ENCODE measurements at places on chromosomes 12 and 14.

- no peak for DNase-seq
Observed at GRCh38 chr12:60152756-60153155, 556.9 kb downstream of the SLC16A7 start.

DNA sequence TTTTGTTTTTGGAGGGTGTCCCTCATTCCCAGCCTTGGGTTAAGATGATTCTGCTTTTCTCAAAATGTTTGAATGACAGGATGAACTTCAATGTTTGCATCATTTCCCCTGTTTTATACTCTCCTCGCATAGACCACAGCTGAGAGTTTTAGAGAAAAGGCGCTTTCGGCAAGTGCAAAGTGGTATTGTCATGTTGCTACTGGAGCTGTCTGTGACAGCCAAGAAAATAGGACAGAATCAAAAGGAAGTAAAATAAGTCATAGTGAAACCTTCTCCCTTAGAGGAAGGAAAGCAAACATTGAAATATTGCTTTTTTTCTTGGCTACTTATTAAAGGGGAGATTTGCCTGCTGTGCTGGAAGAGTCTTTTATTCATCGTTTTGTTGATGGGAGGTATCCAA, 33.5 kb upstream of the ARHGAP5 start:
- no peak for DNase-seq

- no peak for DNase-seq
Observed at GRCh38 chr12:449203-449602, 10.5 kb upstream of the B4GALNT3 start.

- no peak for DNase-seq
Observed at GRCh38 chr12:49689237-49689636, 18.0 kb downstream of the FMNL3 start.

- DNase-seq, result no peak
Observed at GRCh38 chr14:89740241-89740640, 214.3 kb downstream of the EFCAB11 start.

DNA sequence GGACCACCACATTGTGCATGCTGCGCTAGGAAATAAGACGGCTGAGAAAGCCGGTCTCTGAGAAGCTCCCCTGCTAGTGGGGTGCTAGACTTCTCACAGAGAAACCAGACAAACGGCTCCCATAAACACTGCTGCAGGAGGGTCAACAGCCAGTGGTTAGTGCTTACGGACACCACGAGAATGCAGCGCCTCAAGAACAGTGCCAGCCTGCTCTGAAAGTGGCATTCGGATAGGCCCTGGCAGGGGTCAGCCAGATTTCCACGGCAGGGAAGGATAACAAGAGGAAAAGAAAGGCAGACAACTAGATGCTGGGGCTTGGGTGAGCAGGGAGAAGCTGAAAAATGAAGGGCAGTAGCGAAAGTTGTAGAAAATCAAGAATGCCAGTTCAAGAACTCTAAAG, 26.4 kb downstream of the PPTC7 start:
- DNase-seq, result no peak

DNA sequence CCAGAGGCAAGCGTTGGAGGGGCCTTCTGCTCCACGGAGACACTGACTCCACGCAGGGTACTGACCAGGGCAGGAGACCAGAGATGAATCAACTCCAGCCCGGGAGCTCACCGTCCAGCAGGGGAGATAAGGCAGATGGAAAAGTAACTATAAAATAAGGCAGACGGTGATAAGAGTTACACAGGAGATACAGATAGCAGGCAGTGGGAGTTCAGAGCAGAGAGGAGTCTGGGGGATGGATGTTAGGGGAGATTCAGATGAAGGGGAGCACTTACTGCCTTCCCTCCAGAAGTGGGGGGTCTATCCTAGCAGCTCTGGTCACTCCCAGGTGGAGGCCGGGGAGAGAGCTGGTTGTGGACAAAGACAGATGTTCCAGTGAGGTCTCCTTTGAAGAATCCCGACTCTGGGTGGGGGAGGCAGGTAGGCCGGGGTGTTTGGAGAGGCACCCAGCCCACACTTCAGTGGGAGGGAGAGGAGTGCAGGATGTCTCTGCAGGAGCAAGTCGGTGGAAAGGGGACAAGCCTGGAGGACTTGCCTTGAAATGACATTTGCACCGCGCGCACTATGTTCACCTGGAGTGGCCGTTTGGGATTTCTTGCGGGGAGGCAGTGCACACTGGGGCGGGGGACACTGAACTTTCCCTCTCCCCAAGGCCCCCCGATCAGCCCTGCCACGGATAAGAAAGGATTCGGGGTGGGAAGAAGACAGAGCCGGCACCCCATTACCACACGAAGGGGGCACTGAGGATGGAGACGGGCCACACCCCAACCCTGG, 1.2 kb downstream of the PITPNM2 start:
- no peak for DNase-seq

DNA sequence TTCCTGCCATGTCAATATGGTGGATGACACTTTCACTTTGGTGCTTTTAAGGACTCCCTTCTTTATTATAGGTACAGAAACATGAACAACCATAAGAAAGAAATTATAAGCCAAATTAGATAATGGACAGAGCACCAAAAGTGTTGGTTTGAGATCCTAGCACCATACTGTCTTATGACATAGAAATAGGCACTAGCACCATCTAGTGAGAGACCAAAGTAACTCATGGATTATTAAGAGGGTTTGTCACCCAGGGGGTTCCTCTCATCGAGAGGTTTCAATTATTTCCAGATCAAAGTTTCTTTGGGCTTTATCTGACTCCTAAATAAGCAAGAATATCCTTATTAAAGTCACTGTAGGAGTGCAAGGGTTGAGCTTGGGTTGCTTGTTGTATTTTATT, 153.0 kb upstream of the DIO2 start:
- peak; percentile 28 for DNase-seq

DNA sequence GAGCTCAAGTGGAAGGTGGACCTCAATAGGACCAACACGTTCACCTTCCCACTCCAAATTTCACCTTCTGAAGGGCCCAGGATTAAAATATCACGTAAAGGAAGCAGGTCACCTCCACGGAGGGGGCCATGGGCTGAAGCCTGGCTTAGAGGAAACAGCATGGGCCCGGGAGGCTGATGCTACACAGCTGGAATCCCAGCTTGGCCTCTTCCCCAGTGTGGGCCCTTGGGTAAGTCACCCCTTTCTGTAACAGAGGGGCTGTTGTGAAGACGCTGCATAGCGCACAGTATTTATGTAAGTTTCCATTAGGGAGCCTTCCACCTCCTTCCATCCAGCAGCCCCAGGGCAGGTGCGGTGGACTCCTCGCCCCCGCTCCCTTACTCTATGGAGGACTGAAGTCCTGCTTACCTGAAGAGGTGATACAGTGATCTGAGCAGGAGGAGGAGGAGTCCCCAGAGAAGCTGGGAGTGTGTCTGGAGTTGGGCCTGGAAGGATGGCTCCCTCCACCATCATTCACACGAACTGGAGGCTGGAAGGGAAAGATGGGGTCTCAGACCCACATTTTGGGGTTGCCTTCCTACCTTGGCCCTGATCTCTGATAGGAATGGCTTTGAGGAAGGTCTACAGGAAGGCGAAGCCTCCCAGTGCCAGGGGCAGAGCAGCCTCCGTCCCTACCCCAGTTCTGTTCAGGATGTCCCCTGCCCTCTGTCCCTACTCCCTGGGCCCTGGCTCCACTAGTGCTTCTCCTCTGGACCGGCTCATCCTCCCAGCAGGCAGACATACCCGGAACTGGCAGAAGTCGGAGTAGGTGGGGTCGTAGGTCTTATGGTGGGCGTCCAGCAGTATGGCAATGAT, 37.2 kb upstream of the HDAC7 start:
- no peak for DNase-seq

- DNase-seq, result peak; percentile 95
Observed at GRCh38 chr14:51873221-51873893, 12.9 kb downstream of the GNG2 start.

DNA sequence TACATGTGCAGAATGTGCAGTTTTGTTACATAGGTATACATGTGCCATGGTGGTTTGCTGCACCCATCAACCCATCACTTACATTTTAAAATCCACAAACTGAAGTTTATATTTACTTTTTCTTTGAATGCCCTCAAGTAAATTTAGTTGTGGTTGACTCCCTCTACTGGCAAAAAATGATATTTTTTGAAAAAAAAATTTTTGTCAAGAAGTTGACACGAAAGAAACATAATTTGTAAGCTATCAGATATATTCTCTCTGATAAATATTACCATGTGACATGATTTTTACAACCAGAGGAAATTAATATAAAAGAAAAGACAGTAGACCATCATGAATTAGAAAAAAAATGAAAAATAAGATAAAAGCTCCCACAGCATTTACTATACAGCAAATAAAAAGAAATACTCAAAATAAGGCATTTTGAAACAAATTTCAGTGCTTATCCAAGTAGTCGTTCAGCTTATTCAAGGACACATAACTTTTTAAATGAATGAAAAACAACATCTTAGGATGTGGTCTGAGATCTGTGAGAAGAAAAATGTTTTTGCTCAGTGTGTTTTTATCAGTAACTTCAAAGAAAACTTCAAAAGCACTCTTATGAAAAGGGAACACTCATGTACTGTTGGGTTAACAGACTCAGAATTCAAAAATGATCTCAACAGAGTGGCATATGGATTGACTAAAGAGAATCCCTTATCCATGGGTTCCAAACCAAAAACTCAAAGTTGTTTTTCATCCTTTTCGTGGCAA, 30.0 kb upstream of the GRIP1 start:
- peak; percentile 33 for DNase-seq

GRCh38 chr12:131196220-131196619, 242.5 kb downstream of the ADGRD1 start:
- DNase-seq, result no peak

GRCh38 chr14:65745396-65746190, 333.1 kb downstream of the FUT8 start:
- no peak for DNase-seq
